ENCODE measurements at places on chromosomes 13 and 19.

- peaks cover 31% of the 10 kb centered on the region for H3K36me3 ChIP-seq
- no peaks in the 10 kb centered on the region for H3K27me3 ChIP-seq
- no peak overlapping the region for H3K4me3 ChIP-seq
- no peaks in the 10 kb centered on the region for H3K4me1 ChIP-seq
- no peak for ATAC-seq
Observed at GRCh38 chr19:32450217-32450616, 44.6 kb downstream of the DPY19L3 start.

GRCh38 chr13:93767917-93768409, 541.4 kb downstream of the GPC6 start:
- no peak overlapping the region for H3K27ac ChIP-seq
- H3K4me3 ChIP-seq, result no peak overlapping the region
- ATAC-seq, result no peak

DNA sequence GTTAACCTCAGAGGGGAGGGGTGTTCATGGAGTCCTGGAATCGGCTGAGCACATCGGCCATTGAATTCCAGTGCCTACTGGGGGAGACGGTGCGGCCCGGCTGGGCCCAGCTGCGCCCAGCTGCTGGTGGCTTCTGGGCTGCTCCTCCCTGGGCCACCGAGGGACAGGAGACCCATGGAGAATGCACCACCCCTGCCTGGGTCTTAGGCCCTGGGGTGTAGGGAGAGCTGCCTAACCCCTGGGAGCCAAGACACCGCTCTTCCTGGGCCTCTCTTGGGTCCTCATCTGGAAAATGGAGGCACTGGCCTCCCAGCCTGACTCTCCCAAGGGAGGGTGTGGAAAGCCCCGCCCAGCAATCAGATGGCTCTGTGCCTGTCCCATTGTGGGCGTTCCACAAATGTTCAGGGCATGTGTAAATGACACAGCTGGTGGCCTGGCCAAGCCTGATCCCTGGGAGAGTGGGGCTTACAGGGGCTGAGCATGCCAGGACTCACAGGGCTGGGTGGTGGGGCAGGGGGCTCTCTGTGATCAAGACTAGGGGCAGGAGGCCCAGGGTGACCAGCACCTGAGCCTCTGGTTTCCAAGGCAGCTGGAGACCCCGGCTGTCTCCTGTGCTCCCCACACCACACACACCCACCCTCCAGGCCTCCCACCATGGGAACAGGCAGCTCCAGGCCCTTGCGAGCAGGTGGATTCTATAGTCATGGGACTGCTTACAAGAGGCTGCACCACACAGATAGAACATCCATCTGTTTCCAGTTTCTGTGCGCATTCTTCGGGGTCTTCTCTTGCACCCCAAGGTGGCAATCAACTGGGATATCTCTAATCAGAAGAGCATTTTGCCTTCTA, 150.9 kb downstream of the URI1 start:
- H3K4me1 ChIP-seq, result no peaks in the 10 kb centered on the region
- ATAC-seq, result no peak
- no peak overlapping the region for H3K4me3 ChIP-seq
- no peak overlapping the region for H3K27ac ChIP-seq
- H3K36me3 ChIP-seq, result no peaks in the 10 kb centered on the region

DNA sequence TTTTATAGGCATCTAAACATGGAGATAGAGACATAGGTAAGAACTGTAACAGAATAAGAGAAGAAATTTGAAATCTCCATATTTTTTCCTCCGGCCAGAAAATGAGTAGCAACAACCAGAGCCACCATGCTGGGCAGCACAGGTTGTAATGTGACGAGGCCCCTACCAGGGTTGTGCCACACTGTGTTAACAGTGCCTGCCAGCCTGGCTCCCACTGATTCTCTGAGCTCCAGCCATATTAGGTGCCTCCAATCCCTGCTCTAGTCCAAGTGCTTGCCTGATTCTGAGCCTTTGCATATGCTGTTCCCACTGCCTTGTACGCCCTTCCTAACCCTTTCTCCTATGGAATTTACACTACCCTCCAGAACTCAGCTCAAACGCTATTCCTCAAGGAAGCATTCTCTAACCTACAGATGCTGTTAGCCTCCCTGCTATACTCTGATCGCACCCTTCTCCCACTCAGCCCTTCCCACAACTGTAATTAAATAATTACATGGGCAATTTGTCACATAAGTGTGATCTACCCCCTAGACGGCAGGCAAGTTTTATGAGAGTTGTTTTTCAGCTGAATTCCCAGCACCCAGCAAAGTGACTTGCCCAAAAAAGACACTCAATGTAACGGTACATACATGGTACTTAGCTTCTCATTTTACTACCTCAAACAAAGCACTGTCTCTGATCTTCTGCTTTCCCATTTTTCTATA, 37.6 kb upstream of the STARD13 start:
- no peaks in the 10 kb centered on the region for H3K27me3 ChIP-seq
- no peaks in the 10 kb centered on the region for H3K36me3 ChIP-seq
- H3K4me3 ChIP-seq, result no peak overlapping the region
- no peaks in the 10 kb centered on the region for H3K4me1 ChIP-seq

GRCh38 chr13:102907886-102908515, 62.2 kb downstream of the ERCC5 start:
- H3K27ac ChIP-seq, result no peak overlapping the region
- H3K4me1 ChIP-seq, result no peaks in the 10 kb centered on the region
- H3K27me3 ChIP-seq, result peaks cover 1% of the 10 kb centered on the region
- no peak overlapping the region for H3K4me3 ChIP-seq
- H3K36me3 ChIP-seq, result no peaks in the 10 kb centered on the region
- no peak for ATAC-seq

- no peaks in the 10 kb centered on the region for H3K4me1 ChIP-seq
- H3K36me3 ChIP-seq, result no peaks in the 10 kb centered on the region
- no peak overlapping the region for H3K27ac ChIP-seq
Observed at GRCh38 chr13:26022538-26023292, 29.1 kb downstream of the SHISA2 start.

- peak; percentile 39 for ATAC-seq
- H3K4me3 ChIP-seq, result peak within 1 kb of the TSS; percentile 30
- no peaks in the 10 kb centered on the region for H3K4me1 ChIP-seq
- peak within 1 kb of the TSS; percentile 62 for H3K27ac ChIP-seq
Observed at GRCh38 chr19:51124729-51125128, at the start of gene SIGLEC9. SIGLEC9 (plus strand) TSS chr19:51124906; CDS start chr19:51124975, 69 bp downstream.

GRCh38 chr19:17599780-17600179, 44.3 kb downstream of the COLGALT1 start:
- no peak for ATAC-seq
- H3K27ac ChIP-seq, result no peak overlapping the region
- H3K36me3 ChIP-seq, result no peaks in the 10 kb centered on the region
- no peaks in the 10 kb centered on the region for H3K4me1 ChIP-seq
- no peak overlapping the region for H3K4me3 ChIP-seq

DNA sequence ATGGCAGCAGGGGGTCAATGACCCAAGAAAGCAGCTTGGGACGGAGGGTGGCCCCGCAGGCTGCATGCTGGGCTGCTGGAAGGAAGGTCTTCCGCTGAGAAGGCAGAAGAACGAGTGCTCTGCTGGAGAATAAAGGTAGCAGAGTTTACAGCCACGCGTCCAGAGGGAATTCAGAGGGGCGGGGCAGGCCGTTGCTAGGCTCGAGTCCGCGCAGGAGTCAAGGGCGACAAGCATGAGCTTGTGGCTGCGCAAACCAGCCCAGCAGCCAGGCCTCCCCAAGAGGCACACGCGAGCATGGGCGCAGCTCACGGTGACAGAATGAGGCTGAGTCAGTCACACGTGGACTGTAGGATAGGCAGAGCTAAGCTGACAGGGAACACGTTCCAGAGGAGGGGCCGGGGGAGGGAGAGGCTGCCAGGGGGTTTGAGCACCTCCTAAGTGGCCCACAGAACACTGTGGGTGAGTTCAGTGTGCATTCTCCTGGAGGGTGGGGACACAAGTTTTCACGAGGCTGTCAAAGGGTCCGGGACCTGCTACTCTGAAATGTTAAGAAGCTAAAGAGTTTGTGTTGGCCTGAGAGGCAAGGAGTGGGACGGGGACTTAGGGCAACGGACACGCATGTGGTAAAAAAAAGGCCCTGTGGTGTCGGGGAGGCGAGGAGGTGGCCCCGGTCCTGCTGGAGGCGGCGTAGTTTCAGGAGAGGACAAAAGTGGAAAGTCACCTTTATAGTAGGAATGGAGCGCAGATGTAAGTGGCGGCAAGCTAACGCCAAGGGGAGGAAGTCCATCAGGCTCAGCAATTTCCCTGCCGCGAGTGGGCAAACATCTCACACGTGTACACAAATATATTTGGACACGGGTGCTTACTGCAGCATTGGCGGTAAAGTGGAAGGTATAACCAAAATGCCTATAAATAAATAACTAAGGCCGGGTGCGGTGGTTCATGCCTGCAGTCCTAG, 17.7 kb downstream of the RFX2 start:
- H3K27ac ChIP-seq, result peak overlapping the region; percentile 88
- ATAC-seq, result peak; percentile 91
- H3K4me1 ChIP-seq, result peaks cover 92% of the 10 kb centered on the region
- H3K27me3 ChIP-seq, result no peaks in the 10 kb centered on the region
- peak overlapping the region; percentile 38 for H3K4me3 ChIP-seq

DNA sequence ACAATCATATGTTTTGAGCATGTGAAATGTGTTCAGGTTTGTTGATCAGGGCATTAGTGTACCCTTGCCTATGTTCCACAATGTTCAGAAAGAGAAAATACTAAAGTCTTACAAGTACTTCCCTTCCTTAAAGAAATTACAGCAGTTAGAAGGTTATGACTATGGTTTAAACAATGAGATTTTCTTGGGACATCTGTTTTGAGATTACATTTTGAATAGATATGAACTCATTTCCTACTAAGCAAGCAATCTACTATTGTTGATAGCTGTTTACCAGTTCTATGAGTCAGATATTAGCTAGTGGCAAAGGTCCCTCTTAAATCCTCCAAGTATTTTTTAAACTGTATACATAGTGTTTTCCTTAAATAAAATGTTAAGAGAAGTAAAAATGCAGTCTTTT, 241.3 kb downstream of the DACH1 start:
- H3K4me1 ChIP-seq, result no peaks in the 10 kb centered on the region
- H3K27me3 ChIP-seq, result no peaks in the 10 kb centered on the region
- H3K4me3 ChIP-seq, result no peak overlapping the region
- no peak overlapping the region for H3K27ac ChIP-seq
- no peaks in the 10 kb centered on the region for H3K36me3 ChIP-seq

GRCh38 chr13:42355092-42355485, 83.1 kb downstream of the AKAP11 start:
- H3K27ac ChIP-seq, result no peak overlapping the region
- H3K4me3 ChIP-seq, result no peak overlapping the region
- H3K4me1 ChIP-seq, result no peaks in the 10 kb centered on the region
- H3K27me3 ChIP-seq, result no peaks in the 10 kb centered on the region

DNA sequence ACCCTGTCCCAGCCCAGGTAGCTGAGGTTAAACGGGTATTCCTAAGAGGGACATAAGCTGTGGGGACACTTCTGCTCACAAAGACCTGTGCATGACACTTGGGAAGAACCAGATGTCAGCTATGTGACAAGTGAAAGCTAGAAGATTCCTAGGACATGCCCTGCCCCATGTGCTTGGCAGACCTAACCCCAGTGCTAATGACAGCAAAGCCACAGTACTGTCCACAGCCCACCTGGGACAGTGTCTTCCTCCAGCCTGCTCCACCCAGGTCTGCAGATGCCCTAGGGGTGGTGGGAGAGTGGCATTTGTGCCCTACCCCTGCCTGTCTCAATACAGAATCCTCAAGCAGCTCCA, 18.4 kb upstream of the EPHX3 start:
- H3K36me3 ChIP-seq, result no peaks in the 10 kb centered on the region
- H3K27ac ChIP-seq, result peak overlapping the region; percentile 88
- H3K4me3 ChIP-seq, result no peak overlapping the region
- ATAC-seq, result no peak
- H3K27me3 ChIP-seq, result no peaks in the 10 kb centered on the region

GRCh38 chr19:44260695-44261446, 1.2 kb downstream of the ZNF233 start:
- H3K27ac ChIP-seq, result no peak overlapping the region
- no peak for ATAC-seq
- H3K27me3 ChIP-seq, result no peaks in the 10 kb centered on the region

- peaks cover 5% of the 10 kb centered on the region for H3K27me3 ChIP-seq
- H3K4me3 ChIP-seq, result no peak overlapping the region
- no peak for ATAC-seq
Observed at GRCh38 chr13:36412736-36413135, 19.6 kb upstream of the CCNA1 start.

DNA sequence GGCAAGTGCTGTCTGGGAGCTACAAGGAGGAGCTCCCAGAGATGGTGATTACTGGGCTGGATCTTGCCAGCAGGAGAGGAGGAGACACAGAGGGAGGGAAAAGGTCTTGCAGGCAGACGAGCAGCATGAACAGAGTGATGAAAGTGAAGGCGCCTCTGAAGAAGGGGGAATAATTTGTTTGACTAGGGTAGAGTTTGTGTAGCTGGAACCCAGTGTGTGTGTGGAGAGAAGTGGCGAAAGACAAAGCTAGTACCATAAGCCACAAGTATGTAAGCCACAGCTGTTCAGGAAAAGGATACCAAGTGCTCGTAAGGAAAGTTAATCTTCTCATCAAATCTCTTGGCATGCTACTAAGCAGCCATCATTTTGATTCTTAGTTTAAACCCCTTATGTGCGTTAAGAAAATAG, 5.4 kb downstream of the FLT1 start:
- no peak overlapping the region for H3K4me3 ChIP-seq
- H3K4me1 ChIP-seq, result no peaks in the 10 kb centered on the region
- no peak for ATAC-seq
- no peaks in the 10 kb centered on the region for H3K36me3 ChIP-seq
- H3K27ac ChIP-seq, result no peak overlapping the region
- H3K27me3 ChIP-seq, result peaks cover 86% of the 10 kb centered on the region

- no peak overlapping the region for H3K4me3 ChIP-seq
- no peak for ATAC-seq
- H3K27me3 ChIP-seq, result peaks cover 4% of the 10 kb centered on the region
- H3K36me3 ChIP-seq, result no peaks in the 10 kb centered on the region
- H3K27ac ChIP-seq, result no peak overlapping the region
- H3K4me1 ChIP-seq, result no peaks in the 10 kb centered on the region
Observed at GRCh38 chr19:27974082-27974513, 1238.9 kb downstream of the UQCRFS1 start.

DNA sequence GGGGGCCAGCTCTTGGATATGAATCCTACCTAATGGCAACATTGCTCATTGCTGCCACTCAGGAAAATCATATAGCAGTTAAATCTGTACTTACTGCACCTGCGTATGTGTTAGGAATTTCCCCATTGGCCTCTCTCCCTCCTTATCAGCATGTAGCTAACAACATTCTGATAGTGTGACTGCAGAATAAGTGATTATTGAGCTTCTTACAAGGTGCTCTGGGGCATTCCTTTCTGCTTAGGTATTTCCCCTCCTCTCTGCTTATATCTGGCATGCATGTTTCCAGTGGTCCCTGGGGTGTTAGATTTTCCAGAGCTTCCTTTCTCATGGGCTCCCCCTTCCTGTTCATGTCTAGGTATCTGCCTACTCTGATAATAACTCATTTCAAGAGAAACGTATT, 414.1 kb upstream of the SLITRK1 start:
- no peaks in the 10 kb centered on the region for H3K27me3 ChIP-seq
- ATAC-seq, result no peak
- H3K4me3 ChIP-seq, result no peak overlapping the region

GRCh38 chr19:42202290-42202880, 15.1 kb downstream of the DEDD2 start:
- no peak for ATAC-seq
- peaks cover 9% of the 10 kb centered on the region for H3K4me1 ChIP-seq
- H3K27ac ChIP-seq, result no peak overlapping the region
- no peak overlapping the region for H3K4me3 ChIP-seq
- H3K27me3 ChIP-seq, result no peaks in the 10 kb centered on the region

GRCh38 chr19:2978166-2978767, 903 bp downstream of the TLE6 start:
- H3K27me3 ChIP-seq, result no peaks in the 10 kb centered on the region
- H3K27ac ChIP-seq, result peak overlapping the region; percentile 71
- no peaks in the 10 kb centered on the region for H3K36me3 ChIP-seq
